Stomach (tissue), 19 donors: ENCODE measurements at places on chromosomes 5 and 9. TPM values are rescaled to one million over a fixed set of nuclear protein-coding genes. Genes with fewer than 3 reads are reported as not detected.

The ZNF354B gene
- 27.7 TPM for total RNA-seq

The SLC45A2 gene
- not detected for total RNA-seq

The RMI1 gene
- total RNA-seq = not detected

The ACSL6 gene
- 7.2 TPM for total RNA-seq

DNA sequence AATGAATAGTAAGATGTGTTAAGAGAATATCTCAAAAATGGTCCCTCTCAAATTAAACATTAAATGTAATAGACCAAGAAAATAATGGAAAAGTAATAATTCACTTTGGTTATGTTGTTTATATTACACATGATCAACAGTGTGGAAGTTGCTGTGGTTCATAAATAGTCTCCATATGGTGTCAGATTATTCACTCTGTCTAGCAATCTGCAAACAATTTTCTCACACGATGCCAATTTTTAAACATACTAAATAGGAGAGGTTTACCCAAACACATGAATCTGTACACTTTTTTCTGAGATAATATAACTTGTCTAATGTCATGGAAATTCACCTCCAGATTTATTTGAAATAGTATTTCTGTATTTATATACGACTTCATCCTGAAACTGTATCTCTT, 217.4 kb upstream of the FBXL7 start:
- H3K36me3 ChIP-seq = no peaks in the 10 kb centered on the region
- no peaks in the 10 kb centered on the region for H3K27me3 ChIP-seq
- DNase-seq = no peak
- no peak overlapping the region for H3K4me3 ChIP-seq

GRCh38 chr5:79508354-79508753, 5.6 kb downstream of the HOMER1 start:
- no peak for DNase-seq
- no peak overlapping the region for H3K27ac ChIP-seq
- peaks cover 11% of the 10 kb centered on the region for H3K4me1 ChIP-seq
- H3K36me3 ChIP-seq = no peaks in the 10 kb centered on the region

- H3K27me3 ChIP-seq = no peaks in the 10 kb centered on the region
- H3K4me1 ChIP-seq = no peaks in the 10 kb centered on the region
These were observed 60.2 kb upstream of the PCSK5 start for GRCh38 chr9:75830303-75830702.

DNA sequence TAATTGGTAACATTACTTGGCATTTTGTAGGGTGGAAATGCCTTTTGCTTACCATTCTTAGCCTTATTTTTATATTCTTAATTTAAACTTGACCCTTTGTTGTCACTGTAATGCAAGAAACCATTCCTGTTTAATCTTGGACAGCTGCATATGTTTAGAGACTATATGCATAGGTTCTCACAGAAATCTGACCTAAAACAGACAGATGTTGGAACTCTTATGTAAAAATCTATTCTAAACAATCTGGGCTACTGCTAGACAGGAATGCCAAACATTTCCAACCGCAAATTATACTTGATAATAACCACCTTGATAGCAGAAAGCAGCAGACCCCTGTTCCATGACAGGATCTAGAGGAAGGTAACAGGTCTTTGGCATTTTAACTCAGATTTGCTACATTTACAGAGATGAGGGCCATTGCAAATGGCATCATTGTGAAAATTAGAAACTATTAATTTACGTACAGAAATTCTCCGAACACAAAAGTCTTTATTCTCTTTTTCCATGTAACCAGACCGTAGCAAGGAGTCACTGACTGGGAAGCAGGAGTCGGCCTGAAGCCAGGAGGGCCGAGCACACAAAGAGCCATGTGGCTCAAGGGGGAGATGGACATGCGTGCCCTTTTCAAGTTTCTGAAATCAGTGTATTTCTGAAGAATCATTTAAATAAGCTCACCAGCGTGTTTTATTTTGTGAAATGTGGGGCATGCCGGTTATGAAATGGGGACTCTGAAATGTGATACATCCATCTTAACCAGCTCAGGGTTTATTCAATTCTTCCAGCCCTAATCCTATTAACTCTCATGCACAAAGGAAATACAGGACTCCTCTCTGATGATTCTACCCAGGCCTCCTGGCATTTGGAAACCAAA, 139.3 kb downstream of the AOPEP start:
- H3K4me1 ChIP-seq = peaks cover 87% of the 10 kb centered on the region
- no peak overlapping the region for H3K4me3 ChIP-seq
- peak overlapping the region; percentile 86 for H3K27ac ChIP-seq
- no peaks in the 10 kb centered on the region for H3K36me3 ChIP-seq

DNA sequence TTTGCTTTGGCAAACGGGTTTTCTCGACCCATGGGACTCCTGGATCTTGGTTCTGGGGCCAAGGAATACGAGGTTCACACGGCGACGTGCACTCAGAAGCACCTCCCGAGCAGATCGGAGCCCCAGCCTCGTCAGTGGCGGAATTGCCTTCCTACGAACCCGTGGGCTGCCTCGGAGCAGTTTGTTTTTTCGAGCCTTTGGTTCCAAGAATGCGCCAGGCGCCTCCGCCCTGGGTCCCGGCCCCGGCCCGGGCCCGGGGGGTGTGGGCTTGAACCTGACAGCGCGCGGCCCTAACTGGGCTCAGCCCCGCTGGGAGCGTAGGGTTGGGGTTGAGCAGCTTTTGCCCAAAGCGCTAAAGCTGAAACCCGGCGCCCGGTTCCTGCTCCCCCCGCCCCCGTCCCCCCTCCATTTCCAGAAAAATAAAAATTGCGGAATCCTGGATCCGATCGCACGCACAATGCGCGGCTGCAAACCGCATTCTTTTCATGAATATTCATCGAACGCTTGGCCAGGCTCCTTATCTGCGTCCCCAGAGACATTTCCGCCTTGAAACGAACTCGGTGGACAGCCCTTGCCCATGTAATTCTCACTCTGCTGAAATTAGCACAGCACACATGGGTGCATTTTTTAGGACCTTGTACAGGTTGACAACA, 1.0 kb downstream of the BASP1 start:
- H3K36me3 ChIP-seq = no peaks in the 10 kb centered on the region
- H3K4me3 ChIP-seq = peak overlapping the region; percentile 53
- DNase-seq = no peak
- peaks cover 34% of the 10 kb centered on the region for H3K4me1 ChIP-seq

DNA sequence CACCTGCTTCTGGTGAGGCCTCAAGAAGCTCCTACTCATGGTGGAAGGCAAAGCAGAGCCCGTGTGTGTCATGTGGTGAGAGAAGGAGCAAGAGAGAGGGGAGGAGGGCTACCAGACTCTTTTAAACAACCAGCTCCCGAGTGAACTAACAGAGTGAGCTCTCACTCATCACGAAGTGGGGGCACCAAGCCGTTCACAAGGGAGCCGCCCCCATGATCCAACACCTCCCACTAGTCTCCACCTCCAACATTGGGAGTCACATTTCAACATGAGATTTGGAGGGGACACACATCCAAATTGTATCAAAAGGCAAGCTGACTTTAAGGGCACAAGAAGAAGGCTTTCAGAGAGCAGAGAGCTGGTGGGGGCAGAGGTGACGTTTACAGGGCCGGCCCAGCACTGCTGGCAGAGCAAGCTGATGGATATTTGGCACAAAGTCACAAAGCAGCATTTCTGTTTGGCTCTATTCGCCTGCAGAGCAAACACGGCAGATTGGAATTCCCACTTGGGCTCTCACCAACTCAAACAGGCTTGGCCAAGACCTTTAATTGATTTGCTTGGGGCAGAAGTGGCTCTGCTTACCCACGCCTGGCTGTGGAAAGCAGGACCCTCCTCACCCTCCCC, 20.0 kb downstream of the PITX1 start:
- H3K4me3 ChIP-seq = no peak overlapping the region
- DNase-seq = peak; percentile 81
- H3K27ac ChIP-seq = peak overlapping the region; percentile 46
- H3K4me1 ChIP-seq = peaks cover 14% of the 10 kb centered on the region
- H3K36me3 ChIP-seq = no peaks in the 10 kb centered on the region

- H3K4me3 ChIP-seq = no peak overlapping the region
- H3K4me1 ChIP-seq = peaks cover 25% of the 10 kb centered on the region
- H3K27ac ChIP-seq = no peak overlapping the region
- DNase-seq = peak; percentile 30
These were observed 6.0 kb upstream of the AQP3 start for GRCh38 chr9:33453286-33453860.

- H3K27ac ChIP-seq = no peak overlapping the region
- H3K27me3 ChIP-seq = no peaks in the 10 kb centered on the region
- DNase-seq = no peak
- peaks cover 5% of the 10 kb centered on the region for H3K4me1 ChIP-seq
These were observed 28.5 kb upstream of the PTGER4 start for GRCh38 chr5:40651201-40651600.

GRCh38 chr9:534886-535285, 306.6 kb upstream of the DMRT1 start:
- peak; percentile 49 for DNase-seq
- H3K27ac ChIP-seq = no peak overlapping the region
- H3K27me3 ChIP-seq = no peaks in the 10 kb centered on the region
- H3K4me3 ChIP-seq = no peak overlapping the region
- no peaks in the 10 kb centered on the region for H3K36me3 ChIP-seq

GRCh38 chr5:145450286-145450885, 384.8 kb downstream of the PRELID2 start:
- no peak overlapping the region for H3K27ac ChIP-seq
- no peaks in the 10 kb centered on the region for H3K4me1 ChIP-seq
- no peak overlapping the region for H3K4me3 ChIP-seq
- H3K36me3 ChIP-seq = no peaks in the 10 kb centered on the region
- H3K27me3 ChIP-seq = no peaks in the 10 kb centered on the region
- DNase-seq = no peak

DNA sequence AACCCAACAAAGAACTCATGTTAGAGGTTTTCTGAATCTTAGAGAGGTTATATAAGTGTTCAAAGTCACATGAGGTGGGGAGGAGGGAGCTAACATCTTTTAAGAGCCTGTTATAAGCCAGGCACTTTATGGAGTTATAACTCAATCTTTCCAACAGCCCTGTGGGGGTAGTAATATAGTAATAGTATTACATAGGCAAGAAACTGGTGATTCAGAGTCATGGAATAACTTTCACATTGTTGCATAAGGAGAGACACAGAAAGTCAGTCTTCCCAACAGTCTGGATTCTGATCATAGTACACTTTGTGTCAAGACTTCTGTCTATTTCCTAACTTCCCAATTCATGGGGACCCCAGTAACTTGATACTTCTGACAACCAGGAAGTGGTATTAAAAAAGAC, 89.2 kb downstream of the ACER2 start:
- no peak for DNase-seq
- H3K4me3 ChIP-seq = no peak overlapping the region
- no peak overlapping the region for H3K27ac ChIP-seq
- peaks cover 4% of the 10 kb centered on the region for H3K4me1 ChIP-seq
- H3K27me3 ChIP-seq = no peaks in the 10 kb centered on the region

GRCh38 chr5:158881091-158881880, 218.4 kb downstream of the EBF1 start:
- no peak overlapping the region for H3K4me3 ChIP-seq
- H3K36me3 ChIP-seq = no peaks in the 10 kb centered on the region
- H3K4me1 ChIP-seq = no peaks in the 10 kb centered on the region
- DNase-seq = peak; percentile 18
- H3K27me3 ChIP-seq = no peaks in the 10 kb centered on the region

GRCh38 chr5:132813599-132814502, 749 bp downstream of the SOWAHA start:
- peak overlapping the region; percentile 86 for H3K27ac ChIP-seq
- H3K36me3 ChIP-seq = no peaks in the 10 kb centered on the region
- H3K4me3 ChIP-seq = peak overlapping the region; percentile 65
- peaks cover 5% of the 10 kb centered on the region for H3K27me3 ChIP-seq
- DNase-seq = peak; percentile 75

DNA sequence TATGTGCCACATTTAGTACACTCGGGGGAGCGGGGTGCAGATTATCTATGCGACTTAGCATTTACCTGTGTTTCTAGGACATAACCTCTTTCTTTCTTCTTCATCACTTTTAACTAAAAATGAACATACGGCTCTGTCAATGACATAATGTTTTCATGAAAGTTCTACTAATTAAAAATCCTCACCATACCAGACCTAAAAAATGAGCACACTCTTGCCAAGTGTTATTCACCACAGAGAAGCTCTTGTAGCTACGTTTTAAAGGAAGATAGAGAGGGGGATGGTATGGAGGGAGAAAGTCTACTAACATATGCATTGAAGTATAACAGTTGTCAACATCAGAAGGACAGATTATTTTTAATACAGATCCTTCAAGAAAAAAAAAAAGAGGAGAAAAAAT, 1.6 kb downstream of the CDH10 start:
- no peaks in the 10 kb centered on the region for H3K27me3 ChIP-seq
- no peak for DNase-seq
- no peak overlapping the region for H3K4me3 ChIP-seq
- no peak overlapping the region for H3K27ac ChIP-seq

GRCh38 chr9:70893580-70894122, 227.8 kb downstream of the TRPM3 start:
- H3K4me1 ChIP-seq = no peaks in the 10 kb centered on the region
- no peak overlapping the region for H3K4me3 ChIP-seq
- no peaks in the 10 kb centered on the region for H3K36me3 ChIP-seq
- H3K27ac ChIP-seq = no peak overlapping the region

DNA sequence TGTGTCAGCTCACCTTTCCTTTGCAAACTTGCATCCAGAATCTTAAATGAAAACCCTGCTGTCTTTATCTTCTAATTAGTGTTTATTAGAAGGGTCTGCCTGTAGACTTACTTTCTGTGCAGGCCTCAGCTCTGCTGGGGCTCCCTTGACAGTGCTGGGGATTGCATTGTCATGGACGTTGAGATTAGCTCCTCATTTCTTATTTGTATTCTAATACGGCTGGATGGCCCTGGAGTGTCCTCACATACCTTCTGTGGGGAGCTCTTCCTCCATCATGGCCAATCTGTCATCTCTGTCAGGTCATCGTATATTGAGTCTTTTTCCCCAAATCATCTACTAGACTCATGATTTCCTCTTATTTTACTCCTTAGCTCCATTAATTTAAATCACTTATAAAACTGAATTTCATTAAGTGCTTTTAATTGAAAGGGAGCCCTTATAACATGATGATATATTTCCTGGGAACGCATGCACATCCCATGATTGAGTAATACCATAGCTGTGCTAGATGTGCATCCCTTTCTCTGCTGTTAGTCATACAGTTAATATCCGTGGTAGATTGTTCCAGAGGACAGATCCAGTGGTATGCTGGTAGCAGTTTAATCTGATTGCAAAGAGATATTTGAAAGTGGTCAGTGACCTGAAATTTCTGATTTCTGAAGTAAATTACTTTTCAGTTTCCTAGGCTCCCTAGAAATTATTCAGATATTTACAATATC, 61.6 kb downstream of the ICE1 start:
- peaks cover 48% of the 10 kb centered on the region for H3K36me3 ChIP-seq
- no peaks in the 10 kb centered on the region for H3K27me3 ChIP-seq
- no peaks in the 10 kb centered on the region for H3K4me1 ChIP-seq
- no peak overlapping the region for H3K27ac ChIP-seq

GRCh38 chr9:113360242-113360842, 11.0 kb downstream of the BSPRY start:
- no peak for DNase-seq
- H3K4me3 ChIP-seq = no peak overlapping the region

GRCh38 chr9:125280945-125281344, 19.3 kb downstream of the GAPVD1 start:
- H3K27ac ChIP-seq = no peak overlapping the region
- no peak for DNase-seq
- H3K27me3 ChIP-seq = no peaks in the 10 kb centered on the region
- H3K36me3 ChIP-seq = peaks cover 6% of the 10 kb centered on the region
- no peak overlapping the region for H3K4me3 ChIP-seq
- peaks cover 21% of the 10 kb centered on the region for H3K4me1 ChIP-seq
